ENCODE measurements at places on chromosomes 2 and 18.
A peak's percentile ranks its signal among the peaks of the same experiment; 100 is the strongest.

GRCh38 chr2:174054926-174055325 is 89.8 kb upstream of the SP3 start:
- no peak for DNase-seq

DNA sequence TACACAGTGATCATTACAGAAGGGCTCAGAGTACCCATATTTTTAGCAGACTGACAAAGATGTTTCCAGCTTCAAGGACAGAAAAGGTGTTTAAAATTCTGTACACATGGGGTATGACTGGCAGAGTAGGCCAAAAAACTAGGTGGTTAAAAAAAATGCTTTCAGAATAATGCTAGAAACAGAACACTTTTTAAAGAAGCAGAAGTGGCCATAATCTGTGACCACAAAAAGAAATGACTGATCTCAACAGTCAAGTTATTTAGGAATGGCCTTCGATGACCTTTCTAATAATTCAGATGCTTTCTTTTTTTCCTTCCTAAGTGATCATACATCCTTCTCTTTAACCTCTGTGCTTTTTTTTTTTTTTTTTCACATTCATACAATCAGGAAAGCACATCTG is 4.1 kb upstream of the AQP4 start:
- DNase-seq = no peak

DNA sequence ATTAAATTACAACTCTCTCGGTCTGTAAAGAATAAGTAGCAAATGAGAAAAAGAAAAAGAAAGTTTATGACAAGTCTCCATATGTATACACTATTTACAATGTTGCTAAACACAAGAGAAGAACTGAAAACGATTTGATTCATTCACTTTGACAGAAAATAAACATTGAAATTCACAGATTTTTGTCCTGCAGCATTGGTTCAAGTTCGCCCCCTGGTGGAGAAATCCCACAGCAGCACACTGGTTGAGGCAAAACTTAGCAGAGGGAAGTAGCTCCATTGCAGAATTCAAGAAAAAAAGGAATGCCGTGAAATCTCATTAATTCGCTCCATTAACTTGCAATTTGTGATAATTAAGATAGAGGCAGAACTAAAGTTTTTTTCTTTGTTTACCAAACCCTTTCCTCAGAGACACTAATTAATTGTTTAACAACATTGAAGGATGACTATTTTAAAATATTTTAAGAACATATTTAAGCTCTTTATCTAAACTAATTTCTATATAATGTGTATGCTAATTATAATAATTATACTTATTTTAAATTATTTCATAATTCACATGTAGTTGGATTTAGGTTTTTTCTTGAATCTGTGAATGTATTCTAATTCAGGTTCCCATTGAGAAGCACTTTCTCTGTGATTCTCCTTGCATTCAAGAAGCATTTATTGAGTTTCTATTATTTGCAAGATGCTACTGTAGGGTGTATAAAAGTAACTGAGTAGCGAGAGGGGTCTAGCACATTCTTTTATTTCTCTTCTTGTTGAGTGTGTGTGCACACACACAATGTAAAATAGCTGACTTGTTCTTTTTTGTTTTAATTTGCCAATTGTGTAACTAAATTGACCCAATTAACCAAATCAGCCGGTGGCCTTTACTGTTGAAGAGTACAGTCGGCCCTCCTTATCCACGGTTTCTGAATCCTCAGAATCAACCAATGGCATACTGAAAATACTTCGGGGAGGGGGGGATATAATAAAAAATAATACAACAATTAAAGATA is 74.1 kb downstream of the COL4A3 start:
- DNase-seq = peak; percentile 48

DNA sequence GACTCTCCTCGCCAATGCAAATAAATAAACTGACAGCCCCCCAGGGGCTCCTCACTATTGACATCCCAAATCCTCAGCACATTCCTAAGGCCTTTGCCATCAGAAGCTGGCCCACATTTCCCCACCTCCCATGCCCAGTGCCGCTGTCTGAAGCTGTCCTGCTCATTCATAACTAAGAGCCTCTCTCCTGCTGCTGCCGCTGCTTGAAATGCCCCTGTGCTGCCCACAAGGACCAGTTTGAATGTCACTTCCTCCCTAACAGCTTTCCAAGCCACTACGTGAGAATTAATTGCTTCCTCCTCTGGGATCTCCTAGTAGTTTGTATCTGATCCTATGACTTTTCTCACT is 151.6 kb upstream of the CAPN13 start:
- DNase-seq = no peak

- no peak for DNase-seq
These were observed 194.8 kb downstream of the ZFP36L2 start for GRCh38 chr2:43031471-43032212.

All from CD4-positive, alpha-beta T cell treated with Interleukin-6 at 100 ng/mL for 8 hours (primary cell).